Thoracic aorta (tissue), 2 donors: ENCODE measurements at places on chromosomes 2 and 18. TPM values are rescaled to one million over a fixed set of nuclear protein-coding genes. Genes with fewer than 3 reads are reported as not detected.

GRCh38 chr2:217804791-217805667, 197.8 kb downstream of the TNS1 start:
- DNase-seq, result no peak
- H3K27me3 ChIP-seq, result no peaks in the 10 kb centered on the region
- peaks cover 63% of the 10 kb centered on the region for H3K4me1 ChIP-seq
- no peak overlapping the region for H3K4me3 ChIP-seq
- peak overlapping the region; percentile 43 for H3K27ac ChIP-seq
- H3K36me3 ChIP-seq, result peaks cover 82% of the 10 kb centered on the region

Gene ANKRD30B
- not detected for total RNA-seq

Gene NAT8
- total RNA-seq, result not detected

Gene BCL2
- 22.9 TPM for total RNA-seq

DNA sequence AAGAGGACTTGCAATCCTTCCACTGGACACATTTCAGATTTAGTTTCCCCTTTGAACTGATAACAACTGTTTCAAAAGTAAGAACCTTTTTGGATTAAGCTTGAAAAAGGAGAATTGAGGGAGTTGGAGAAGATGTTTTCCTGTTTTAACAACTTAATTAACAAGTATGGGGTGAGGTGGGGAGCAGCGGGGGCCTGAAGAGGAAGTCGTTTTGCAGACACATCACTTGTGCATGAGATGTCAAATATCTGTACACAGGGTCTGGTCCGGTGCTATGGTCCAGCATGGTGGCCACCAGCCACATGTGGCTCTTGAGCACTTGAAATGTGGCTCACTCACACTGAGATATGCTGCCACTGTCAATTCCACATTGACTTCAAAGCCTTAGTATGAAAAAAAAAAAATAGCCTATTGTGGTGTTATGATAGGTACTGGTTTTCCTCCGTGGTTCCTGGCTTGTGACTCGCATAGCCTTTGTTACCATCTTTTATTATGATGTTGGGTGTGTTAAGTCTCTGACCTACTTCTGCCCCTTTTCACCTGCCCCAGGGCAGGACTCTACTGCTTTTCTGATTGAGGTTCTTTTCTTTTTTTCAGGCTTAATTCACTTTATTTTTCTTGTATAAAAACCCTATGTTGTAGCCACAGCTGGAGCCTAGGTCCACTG, 205.5 kb downstream of the BCL2 start:
- no peak for DNase-seq
- H3K4me3 ChIP-seq, result no peak overlapping the region
- no peak overlapping the region for H3K27ac ChIP-seq
- H3K4me1 ChIP-seq, result peaks cover 9% of the 10 kb centered on the region
- H3K36me3 ChIP-seq, result no peaks in the 10 kb centered on the region
- H3K27me3 ChIP-seq, result no peaks in the 10 kb centered on the region

GRCh38 chr2:18900691-18901141, 311.3 kb upstream of the NT5C1B start:
- peaks cover 18% of the 10 kb centered on the region for H3K4me1 ChIP-seq
- peak overlapping the region; percentile 84 for H3K27ac ChIP-seq
- no peak for DNase-seq
- no peaks in the 10 kb centered on the region for H3K27me3 ChIP-seq
- no peaks in the 10 kb centered on the region for H3K36me3 ChIP-seq

DNA sequence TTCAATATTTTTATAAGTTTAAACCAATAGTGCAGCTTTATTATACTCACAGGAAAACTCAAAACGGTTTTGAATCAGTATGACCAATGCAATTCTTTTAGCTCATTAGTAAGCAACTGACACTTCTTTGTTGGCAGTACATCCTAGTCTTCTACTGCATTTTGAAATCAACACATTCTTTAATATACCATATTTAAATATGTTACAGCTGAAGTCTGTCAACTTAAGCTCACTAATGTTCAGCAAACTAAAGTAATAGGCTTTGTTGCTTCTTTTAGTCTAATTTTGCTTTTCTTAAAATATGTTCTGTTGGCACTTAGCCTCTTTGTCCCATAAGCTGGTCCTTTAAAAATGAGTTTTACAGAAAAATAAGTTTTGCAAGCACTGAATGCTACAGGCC, 55.4 kb upstream of the CCBE1 start:
- H3K27ac ChIP-seq, result no peak overlapping the region
- no peaks in the 10 kb centered on the region for H3K36me3 ChIP-seq
- H3K27me3 ChIP-seq, result no peaks in the 10 kb centered on the region
- DNase-seq, result no peak

Gene HIBCH
- 31.4 TPM for total RNA-seq

Gene SATB2
- 5.5 TPM for total RNA-seq

Gene LYPD6
- 0.28 TPM for total RNA-seq

- no peak overlapping the region for H3K4me3 ChIP-seq
- no peak overlapping the region for H3K27ac ChIP-seq
- no peak for DNase-seq
- no peaks in the 10 kb centered on the region for H3K27me3 ChIP-seq
Measured at GRCh38 chr2:129802290-129802689, 177.2 kb upstream of the RAB6C start.

DNA sequence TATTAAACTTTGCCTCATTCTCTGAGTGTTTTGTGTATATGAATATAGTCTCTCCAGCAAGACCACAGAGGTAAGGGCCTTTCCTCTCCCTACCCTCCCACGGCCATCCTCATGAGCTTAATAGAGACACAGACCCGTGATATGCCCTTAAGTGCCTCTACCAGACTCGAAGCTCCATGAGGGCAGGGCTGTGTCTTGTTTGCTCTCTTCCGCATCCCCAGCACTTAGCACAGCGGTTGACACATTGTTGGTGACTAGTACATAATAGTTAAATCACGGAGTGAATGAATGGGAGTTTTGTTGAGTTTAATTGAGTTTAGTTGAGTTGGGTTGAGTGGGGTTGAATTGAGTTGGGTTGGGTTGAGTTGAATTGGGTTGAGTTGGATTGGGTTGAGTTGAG, 122.3 kb downstream of the ZFP36L2 start:
- no peak overlapping the region for H3K4me3 ChIP-seq
- no peaks in the 10 kb centered on the region for H3K36me3 ChIP-seq

Gene POTEE
- total RNA-seq, result not detected

Gene CIB4
- total RNA-seq, result not detected

DNA sequence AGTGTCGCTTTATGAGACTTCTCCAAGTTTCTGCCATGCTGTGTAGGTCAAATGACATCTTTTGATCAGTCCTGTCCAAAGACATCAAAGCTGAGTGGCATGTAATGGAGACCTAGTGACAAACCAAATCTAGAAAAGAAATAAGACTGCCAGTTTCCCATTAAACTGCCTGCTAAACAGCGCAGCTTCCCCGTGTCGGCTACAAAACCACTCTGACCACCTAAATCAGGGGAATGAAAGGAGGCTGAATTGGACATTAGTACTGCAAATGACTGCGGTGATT, 57.7 kb downstream of the TSHZ1 start:
- no peaks in the 10 kb centered on the region for H3K27me3 ChIP-seq
- no peaks in the 10 kb centered on the region for H3K36me3 ChIP-seq
- DNase-seq, result no peak
- H3K4me3 ChIP-seq, result no peak overlapping the region
- no peaks in the 10 kb centered on the region for H3K4me1 ChIP-seq
- H3K27ac ChIP-seq, result no peak overlapping the region

Gene OXER1
- total RNA-seq, result 5.8 TPM

GRCh38 chr18:12516049-12516630, 108.4 kb downstream of the PRELID3A start:
- H3K36me3 ChIP-seq, result no peaks in the 10 kb centered on the region
- DNase-seq, result no peak
- no peaks in the 10 kb centered on the region for H3K27me3 ChIP-seq
- H3K4me1 ChIP-seq, result peaks cover 39% of the 10 kb centered on the region
- peak overlapping the region; percentile 13 for H3K27ac ChIP-seq
- H3K4me3 ChIP-seq, result no peak overlapping the region

Gene ATG16L1
- total RNA-seq, result 63.2 TPM

DNA sequence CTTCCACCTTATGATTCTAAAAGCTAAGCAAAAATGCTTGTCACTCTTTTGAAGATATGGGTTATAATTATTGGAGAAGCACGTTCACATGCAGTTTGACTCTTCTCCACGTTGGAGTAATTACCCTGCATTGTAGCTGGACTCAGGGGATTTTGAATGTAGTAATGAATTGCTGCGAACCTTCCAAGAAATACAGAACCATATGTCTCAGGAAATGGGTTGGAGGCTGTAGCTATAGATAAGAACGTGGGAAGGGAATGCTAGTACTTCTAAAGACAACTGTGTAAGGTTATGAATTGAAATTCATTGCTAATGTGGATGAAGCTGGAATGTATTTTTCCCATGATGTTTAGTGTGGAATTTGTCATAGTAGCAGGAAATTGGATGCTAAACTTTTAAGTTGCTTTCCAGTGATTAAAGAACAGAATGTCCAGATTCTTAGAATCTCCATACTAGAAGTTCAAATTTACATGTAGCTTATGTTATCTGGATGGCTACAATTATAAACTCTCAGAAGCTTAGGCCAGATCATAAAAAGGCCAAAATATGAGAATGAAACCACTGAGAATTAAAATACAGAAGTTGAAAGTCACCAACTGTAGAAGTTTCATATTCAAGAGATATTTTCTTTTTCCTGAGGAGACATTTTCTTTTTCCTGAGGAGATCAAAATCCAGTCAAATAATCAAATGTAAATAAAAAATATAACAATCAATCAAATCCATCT, 27.3 kb upstream of the SPOPL start:
- no peak overlapping the region for H3K27ac ChIP-seq
- no peaks in the 10 kb centered on the region for H3K27me3 ChIP-seq
- peaks cover 12% of the 10 kb centered on the region for H3K4me1 ChIP-seq

DNA sequence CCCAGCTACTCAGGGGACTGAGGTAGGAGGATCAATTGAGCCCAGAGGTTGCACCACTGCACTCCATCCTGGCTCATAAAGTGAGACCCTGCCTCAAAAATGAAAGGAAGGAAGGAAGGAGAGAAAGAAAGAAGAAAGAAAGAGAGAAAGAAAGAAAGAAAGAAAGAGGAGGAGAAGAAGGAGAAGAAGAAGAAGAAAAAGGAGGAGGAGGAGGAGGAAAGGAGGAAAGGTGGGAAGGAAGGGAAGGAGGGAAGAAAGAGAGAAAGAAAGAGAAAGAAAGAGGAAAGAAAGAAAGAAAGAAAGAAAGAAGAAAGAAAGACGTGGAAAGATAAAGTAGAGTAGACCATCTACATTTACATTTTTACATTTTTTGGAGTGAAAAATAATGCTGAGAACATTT, 39.8 kb downstream of the FAM124B start:
- no peaks in the 10 kb centered on the region for H3K4me1 ChIP-seq
- H3K36me3 ChIP-seq, result no peaks in the 10 kb centered on the region
- no peak overlapping the region for H3K4me3 ChIP-seq
- no peak overlapping the region for H3K27ac ChIP-seq

Gene ABCG8
- not detected for total RNA-seq

GRCh38 chr2:3610881-3611505, 16.1 kb downstream of the COLEC11 start:
- H3K27me3 ChIP-seq, result no peaks in the 10 kb centered on the region
- DNase-seq, result no peak
- H3K27ac ChIP-seq, result no peak overlapping the region
- no peak overlapping the region for H3K4me3 ChIP-seq
- H3K36me3 ChIP-seq, result no peaks in the 10 kb centered on the region
- no peaks in the 10 kb centered on the region for H3K4me1 ChIP-seq
